ENCODE measurements at places on chromosomes 12 and 14.

GRCh38 chr12:100612606-100613005 is 39.1 kb downstream of the GAS2L3 start:
- DNase-seq = no peak

- no peak for DNase-seq
Measured at GRCh38 chr12:62873826-62874448, 61.0 kb downstream of the PPM1H start.

GRCh38 chr12:71780237-71780822 is 25.7 kb downstream of the RAB21 start:
- peak; percentile 0 for DNase-seq

DNA sequence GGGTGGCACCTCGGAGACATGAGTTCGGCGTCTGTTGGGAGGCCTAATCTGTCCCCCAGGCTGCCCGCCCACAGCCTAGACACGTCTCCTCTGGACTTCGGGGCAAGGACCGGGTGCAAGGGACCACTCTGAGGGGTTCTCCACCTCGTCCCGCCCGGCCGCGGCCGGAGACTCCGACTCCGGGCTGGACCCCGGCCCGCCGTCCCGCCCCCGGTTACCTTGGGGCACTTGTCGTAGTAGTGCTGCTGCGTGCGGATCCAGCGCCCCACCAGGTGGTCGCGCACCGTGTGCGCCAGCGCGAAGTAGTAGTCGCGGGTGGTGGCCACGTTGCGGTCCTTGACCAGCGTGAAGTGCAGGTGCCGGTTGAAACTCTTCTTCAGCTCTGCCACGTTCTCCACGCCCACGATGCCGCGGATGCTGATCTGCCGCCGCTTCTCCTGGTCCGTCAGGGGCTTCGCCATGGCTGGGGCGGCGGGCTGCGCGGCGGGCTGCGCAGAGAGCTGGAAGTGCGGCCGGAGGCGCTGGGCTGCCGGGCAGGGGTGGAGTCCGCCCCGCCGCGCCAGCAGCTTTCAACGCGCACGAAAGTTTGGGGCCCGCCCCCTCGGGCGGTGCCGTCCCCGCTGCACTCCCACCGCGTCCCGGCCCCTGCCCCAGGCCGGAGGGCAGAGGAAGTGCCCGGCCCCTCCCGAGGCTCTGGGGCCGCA is at the start of gene PYGL:
PYGL (minus strand) TSS at position 541 of the 704 bp plus-strand sequence; CDS start at position 461, 80 bp downstream.
- peak; percentile 44 for DNase-seq

- DNase-seq = no peak
Measured at GRCh38 chr14:32693114-32693513, 245.6 kb upstream of the NPAS3 start.

- DNase-seq = no peak
Measured at GRCh38 chr14:73913256-73913655, 26.6 kb downstream of the ZNF410 start.

GRCh38 chr12:24172031-24172772 is 222.7 kb upstream of the SOX5 start:
- DNase-seq = no peak

GRCh38 chr14:37583358-37584210 is 11.5 kb downstream of the FOXA1 start:
- DNase-seq = no peak

- no peak for DNase-seq
Measured at GRCh38 chr12:54028314-54029201, at the start of gene HOXC6. Gene HOXC6 (plus strand): TSS chr12:54028440. CDS start chr12:54028522, 82 bp downstream.

DNA sequence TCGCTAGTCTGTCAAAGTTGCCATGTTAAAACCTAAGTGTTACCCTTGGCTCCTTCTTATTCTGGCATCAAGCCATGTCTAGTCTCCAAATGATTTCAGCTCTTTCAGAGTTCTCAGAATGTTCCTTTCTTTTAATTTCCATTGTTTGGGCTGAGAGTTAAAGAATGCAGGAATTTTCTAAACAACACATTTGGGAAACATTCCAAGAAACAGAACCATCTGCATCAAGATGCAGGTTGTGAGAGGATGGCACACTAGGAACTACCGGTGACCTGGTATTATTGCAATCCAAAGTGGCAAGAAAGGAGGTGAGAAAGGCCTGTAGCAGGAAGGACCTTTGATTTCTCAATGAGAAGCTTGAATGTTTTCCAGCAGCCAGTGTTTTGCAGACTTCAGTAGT is 30.1 kb downstream of the SLC35F4 start:
- no peak for DNase-seq

DNA sequence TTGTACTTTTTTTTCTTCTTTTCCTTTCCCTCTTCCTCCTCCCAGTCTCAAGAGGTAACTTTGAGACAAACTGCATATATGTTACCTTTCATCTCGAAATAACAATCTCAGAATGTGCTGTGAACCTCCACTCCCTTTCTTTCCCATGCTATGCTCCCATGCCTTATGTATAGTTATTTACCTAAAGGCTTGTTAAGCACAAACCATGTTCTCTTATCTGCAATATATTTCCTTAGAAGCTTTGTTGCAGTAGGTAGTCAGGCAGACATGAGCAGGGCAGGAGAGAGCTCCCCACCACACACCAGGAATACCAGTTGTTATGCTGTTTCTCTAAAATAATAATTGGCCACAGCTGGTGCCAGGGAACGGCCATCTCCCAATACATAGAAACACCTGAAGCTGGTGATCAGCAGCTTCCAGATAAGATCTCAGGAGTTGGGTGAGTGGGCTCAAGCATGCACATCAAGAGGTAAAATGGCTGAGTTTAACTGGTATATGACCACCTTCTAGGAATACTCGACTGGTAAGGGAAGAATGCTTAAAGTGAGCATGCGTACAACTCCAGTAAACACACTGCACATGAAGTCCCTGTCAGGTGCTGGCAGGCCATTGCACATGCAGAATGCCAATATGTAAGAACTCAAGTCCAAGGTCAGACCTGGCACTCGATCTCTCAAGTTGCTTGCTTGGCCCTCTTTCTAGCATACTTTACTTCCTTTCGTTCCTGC is 14.8 kb upstream of the DHRS2 start:
- no peak for DNase-seq

GRCh38 chr14:44720707-44721106 is 213.6 kb upstream of the FSCB start:
- DNase-seq = no peak

GRCh38 chr14:72904840-72905561 is 11.1 kb upstream of the DPF3 start:
- peak; percentile 30 for DNase-seq

DNA sequence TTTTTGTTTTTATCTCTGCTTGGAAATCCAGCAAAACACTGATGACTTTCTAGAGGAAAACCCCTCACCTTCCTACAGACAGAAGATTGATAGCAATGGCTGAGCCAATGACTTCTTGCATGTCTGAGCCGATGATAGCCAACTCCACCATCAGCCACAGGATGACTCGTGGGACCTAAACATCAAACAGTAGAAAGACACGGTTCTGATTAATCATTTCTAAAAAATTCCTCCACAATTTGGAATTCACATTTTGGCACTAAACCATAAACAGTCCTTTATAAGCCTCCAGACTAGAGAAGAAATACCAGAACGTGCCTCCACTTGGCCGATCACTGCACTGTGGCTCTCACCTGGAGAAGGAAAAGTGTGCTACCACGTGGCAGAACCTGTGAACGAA is 25.9 kb downstream of the SLC11A2 start:
- no peak for DNase-seq

DNA sequence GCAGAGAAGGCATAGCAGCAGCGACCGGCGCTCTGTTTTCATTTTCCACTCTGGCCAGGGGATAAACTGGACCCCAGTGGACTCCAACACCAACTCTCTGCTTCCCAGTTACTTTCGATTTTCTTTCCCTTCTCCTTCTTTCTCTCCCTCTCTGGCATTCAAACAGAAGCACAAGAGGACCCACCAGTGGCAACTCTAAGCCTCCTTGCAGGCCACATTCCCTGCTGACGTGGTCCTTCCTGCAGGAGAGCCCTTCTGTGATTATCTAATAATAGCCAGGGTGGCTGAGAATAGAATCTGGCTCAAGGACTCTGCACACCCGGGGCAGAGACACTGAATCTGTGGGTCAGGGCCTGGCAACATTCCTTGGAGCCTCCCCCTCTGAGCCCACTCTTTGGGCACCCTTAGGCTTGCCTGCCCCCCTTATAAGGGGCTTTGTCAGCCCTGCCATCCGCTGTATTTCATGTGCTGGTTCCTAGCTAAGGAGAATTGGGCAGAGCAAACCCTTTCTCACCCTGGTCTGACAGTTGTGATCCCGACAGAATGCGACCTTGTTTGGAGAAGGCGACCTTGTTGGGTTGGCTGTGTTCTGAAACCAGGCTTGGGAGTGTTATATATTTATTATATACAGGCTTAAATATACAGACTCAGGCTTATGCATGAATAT is 8.2 kb upstream of the HOXC6 start:
- DNase-seq = no peak

DNA sequence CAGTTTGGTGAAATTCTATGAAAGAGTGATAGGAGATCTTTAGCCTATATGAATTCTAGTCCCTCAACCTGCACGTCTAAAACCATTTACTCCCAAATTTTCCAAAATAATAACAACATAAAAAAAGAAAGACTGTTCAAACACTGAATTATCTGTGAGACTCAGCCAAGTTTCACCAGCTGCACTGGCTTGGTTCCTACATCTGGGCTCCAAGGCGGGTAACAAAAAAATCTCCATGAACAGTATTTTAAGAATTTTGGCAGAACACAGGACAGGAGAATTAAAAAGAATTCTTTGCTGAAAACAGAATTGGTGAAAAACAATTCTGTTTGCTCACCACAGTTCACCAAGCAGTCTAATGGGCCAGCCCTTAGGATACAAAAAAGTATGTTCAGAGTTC is 536.8 kb upstream of the ATP2B1 start:
- DNase-seq = no peak

- no peak for DNase-seq
Measured at GRCh38 chr14:52266179-52266578, 1.3 kb upstream of the PTGDR start.
